ENCODE measurements at places on chromosomes 2 and 18. TPM values are rescaled to one million over a fixed set of nuclear protein-coding genes. Genes with fewer than 3 reads are reported as not detected.

- peak; percentile 39 for DNase-seq
- peaks cover 10% of the 10 kb centered on the region for H3K4me1 ChIP-seq
- H3K27me3 ChIP-seq, result no peaks in the 10 kb centered on the region
- H3K36me3 ChIP-seq, result peaks cover 3% of the 10 kb centered on the region
- H3K27ac ChIP-seq, result peak overlapping the region; percentile 29
Measured at GRCh38 chr2:69789772-69790600, 39.5 kb upstream of the GMCL1 start.

- H3K4me3 ChIP-seq, result peak overlapping the region; percentile 90
- peak overlapping the region; percentile 98 for H3K27ac ChIP-seq
- peak; percentile 73 for DNase-seq
- no peaks in the 10 kb centered on the region for H3K36me3 ChIP-seq
- peaks cover 8% of the 10 kb centered on the region for H3K4me1 ChIP-seq
Measured at GRCh38 chr18:75207310-75208154, 1.4 kb downstream of the PTGR3 start.

- no peaks in the 10 kb centered on the region for H3K36me3 ChIP-seq
- H3K4me1 ChIP-seq, result peaks cover 13% of the 10 kb centered on the region
- H3K27me3 ChIP-seq, result no peaks in the 10 kb centered on the region
Measured at GRCh38 chr18:46148810-46149209, 44.6 kb downstream of the HAUS1 start.

DNA sequence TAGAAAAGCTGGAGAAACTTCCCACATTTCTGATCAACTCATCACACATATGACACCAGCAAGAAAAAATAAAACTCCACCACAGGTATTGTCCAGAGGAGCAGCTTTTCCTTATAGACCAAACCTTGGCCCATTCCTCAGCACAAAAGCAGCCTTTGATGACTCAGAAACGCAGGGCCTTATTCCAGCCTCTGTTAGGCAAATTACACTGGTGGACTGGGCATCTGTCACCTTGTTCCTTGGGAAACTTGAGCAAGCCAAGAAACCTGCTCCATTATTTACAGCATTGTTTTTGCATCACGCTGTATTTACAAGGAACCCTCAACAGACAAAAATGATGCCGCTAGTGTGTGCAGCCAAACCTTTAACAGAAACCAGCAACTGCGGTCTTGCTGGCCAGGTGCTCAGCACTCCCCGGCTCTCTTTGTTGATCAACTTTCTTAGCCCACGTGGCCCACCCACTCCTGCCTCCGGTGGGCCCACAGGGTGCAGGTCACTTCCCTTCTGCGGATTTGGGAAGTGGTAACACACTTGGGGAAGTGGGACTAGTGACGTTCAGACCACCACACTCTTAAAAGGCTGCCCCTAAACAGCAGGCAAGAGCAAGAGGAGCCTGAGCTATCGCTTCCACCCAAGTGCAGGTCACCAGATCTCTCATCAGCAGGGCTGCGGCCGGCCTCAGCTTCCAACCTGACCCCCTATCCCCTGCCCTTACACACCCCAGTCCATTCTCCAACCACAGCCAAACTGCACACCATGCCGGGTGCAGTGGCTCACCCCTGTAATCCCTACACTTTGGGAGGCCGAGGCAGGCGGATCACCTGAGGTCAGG, 1.5 kb downstream of the AP1S3 start:
- no peak for DNase-seq
- H3K4me1 ChIP-seq, result peaks cover 3% of the 10 kb centered on the region
- no peak overlapping the region for H3K27ac ChIP-seq
- H3K27me3 ChIP-seq, result no peaks in the 10 kb centered on the region
- no peak overlapping the region for H3K4me3 ChIP-seq

DNA sequence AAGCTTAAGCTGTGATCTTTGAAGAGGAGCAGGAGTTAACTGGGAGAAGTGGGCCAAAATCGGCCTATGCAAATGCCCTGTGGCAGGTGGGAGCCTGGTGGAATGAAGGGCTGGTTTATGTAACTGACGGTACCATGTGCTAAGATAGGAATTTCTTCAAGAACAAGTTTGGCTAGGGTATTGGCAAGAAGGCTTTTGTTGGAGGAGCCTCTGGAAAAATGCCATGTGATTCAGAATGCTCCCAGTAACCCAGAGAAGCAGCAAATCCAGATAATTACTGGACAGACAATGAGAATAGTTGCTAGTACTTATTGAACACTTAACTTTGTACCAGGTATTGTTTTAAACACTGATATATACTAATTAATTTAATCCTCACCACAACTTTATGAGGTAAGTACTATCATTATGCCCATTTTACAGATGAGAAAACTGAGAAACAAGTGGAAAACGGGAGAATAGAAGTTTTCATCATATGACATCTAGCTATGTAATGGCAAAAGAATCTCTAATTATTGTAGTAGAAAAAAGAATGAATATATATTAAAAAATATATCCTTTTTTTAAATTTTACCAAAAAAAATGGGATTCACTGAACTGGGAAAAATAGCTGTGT, 9.1 kb upstream of the FAM124B start:
- H3K4me3 ChIP-seq, result no peak overlapping the region
- no peaks in the 10 kb centered on the region for H3K27me3 ChIP-seq
- H3K4me1 ChIP-seq, result peaks cover 1% of the 10 kb centered on the region
- H3K27ac ChIP-seq, result no peak overlapping the region

DNA sequence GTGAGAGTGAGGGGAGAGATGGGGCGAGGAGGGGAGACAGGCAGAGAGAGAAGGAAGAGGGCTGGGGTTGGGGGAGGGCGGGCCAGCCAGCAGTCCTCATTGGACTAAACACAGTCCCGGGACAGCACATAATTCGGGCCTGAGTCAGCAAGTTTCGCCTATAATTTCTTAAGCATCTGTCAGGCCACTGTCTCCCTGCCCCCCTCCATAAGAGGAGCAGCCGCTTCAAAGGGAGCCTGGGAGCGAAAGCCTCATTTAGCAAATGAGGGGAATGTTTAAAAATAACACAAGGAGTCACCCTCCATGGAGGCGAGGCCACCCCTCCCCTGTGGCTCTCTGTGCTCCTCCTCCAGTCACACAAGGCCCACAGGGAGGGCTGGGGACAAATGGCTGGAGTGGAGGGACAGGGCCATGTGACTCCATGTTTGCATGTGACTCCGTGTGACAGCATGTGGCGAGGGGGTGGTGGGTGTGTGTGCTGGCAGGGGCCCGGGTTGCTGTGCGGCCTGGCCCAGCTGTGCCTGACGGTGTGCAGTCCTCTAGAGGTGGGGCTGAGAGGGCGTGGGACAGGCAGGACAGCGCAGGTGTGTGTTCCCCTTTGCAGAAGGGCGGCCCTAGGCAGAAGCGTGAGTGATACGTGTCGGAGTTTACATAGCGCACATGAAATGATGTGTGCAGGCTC, 162.4 kb downstream of the CELF4 start:
- H3K27ac ChIP-seq, result peak overlapping the region; percentile 88
- no peaks in the 10 kb centered on the region for H3K27me3 ChIP-seq
- H3K36me3 ChIP-seq, result no peaks in the 10 kb centered on the region

GRCh38 chr2:1791685-1792435, 47.5 kb upstream of the PXDN start:
- DNase-seq, result peak; percentile 89
- no peaks in the 10 kb centered on the region for H3K36me3 ChIP-seq
- no peak overlapping the region for H3K4me3 ChIP-seq
- H3K4me1 ChIP-seq, result peaks cover 7% of the 10 kb centered on the region

DNA sequence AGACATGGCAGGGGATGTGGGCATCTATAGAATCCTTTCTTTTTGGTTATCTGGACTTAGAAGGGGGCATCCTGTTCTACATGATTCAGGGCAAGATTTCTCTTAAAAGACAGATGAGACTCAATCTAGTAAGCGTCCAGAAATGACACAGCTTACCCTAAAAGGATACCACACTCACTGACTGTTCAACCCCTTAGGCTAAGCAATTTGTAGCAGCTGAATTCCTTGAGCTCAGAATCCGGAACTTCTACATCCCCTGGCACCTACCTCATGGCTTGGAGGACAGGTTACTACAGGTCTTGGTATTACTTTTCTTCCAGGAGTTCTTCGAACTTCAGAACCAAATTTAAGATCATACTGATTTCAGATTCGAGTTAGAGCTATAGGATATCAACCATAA, 138.4 kb downstream of the LAMA3 start:
- H3K4me3 ChIP-seq, result no peak overlapping the region
- no peak for DNase-seq
- no peaks in the 10 kb centered on the region for H3K4me1 ChIP-seq

- no peaks in the 10 kb centered on the region for H3K4me1 ChIP-seq
- DNase-seq, result no peak
- peaks cover 4% of the 10 kb centered on the region for H3K27me3 ChIP-seq
- H3K36me3 ChIP-seq, result no peaks in the 10 kb centered on the region
- no peak overlapping the region for H3K27ac ChIP-seq
Measured at GRCh38 chr2:174529916-174530315, 43.1 kb upstream of the GPR155 start.

GRCh38 chr2:9897331-9897737, 54.1 kb downstream of the TAF1B start:
- H3K4me3 ChIP-seq, result no peak overlapping the region
- peak overlapping the region; percentile 70 for H3K27ac ChIP-seq
- H3K36me3 ChIP-seq, result no peaks in the 10 kb centered on the region
- DNase-seq, result peak; percentile 96

GRCh38 chr2:167381349-167381748, 493.1 kb downstream of the XIRP2 start:
- no peaks in the 10 kb centered on the region for H3K4me1 ChIP-seq
- H3K27me3 ChIP-seq, result no peaks in the 10 kb centered on the region

DNA sequence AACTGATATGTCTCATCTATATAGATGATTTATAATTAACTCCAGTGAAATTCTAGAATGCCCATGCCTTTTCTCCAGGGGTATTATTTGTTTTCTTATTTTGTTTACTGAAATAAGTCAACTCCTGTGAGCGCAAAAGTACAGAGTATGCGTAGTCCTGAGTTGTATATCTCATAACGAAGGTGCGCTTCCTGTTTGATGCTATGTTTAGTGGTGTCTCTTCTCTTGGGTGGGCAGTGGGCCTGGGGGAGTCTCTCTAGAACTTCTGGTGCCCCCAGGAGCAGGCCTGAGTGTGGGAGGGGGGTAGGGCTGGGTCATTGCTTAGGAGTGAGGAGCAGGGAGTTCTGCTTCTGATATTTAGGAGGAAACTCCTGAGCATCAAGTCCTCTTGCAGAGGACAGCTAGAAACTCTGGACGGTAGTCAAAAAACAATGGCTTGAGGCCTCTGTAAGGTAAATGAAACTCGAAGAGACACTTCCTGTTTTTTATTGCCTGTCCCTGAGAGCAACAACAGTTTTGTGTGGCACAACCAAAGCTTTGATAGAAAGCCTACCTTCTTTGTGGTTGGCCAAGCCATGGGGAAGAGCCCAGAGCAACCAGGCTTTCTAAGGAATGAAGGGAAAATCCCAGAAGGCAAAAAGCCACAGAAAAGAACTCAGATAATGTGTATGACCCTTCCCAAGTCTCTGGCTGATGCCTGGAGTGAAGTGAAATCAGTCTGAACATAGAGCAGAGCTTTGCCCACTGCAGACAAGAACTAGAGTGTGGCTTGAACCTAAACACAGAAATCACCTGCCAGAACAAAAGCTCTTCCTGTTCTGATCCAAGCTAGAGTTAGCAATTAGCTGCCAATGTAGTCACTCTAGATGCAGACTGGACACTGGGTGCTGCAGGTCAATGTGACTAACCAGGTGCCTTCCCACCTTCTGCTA, 8.5 kb upstream of the SP140L start:
- no peak for DNase-seq
- H3K36me3 ChIP-seq, result no peaks in the 10 kb centered on the region
- H3K4me1 ChIP-seq, result no peaks in the 10 kb centered on the region
- H3K27ac ChIP-seq, result no peak overlapping the region
- no peak overlapping the region for H3K4me3 ChIP-seq
- H3K27me3 ChIP-seq, result no peaks in the 10 kb centered on the region

DNA sequence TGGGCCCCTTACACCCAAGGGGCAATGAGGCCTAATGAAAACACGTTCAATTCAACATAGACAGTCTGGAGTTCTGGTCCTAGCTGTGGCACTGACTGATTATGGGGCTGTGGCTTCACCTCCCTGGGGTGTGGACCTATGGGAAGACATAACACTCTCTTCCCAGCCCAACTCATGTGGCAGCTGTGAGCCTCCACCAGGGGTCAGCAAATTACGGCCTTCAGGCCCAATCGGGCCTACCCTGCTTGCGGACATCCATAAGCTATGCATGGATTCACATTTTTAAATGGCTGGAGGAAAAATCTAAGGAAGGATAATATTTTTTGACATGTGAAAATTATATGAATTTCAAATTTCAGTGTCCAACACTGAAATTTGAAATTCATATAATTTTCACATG, 101.3 kb downstream of the LOXHD1 start:
- no peaks in the 10 kb centered on the region for H3K27me3 ChIP-seq
- H3K27ac ChIP-seq, result no peak overlapping the region
- no peaks in the 10 kb centered on the region for H3K4me1 ChIP-seq
- no peaks in the 10 kb centered on the region for H3K36me3 ChIP-seq
- DNase-seq, result peak; percentile 3
- no peak overlapping the region for H3K4me3 ChIP-seq

GRCh38 chr2:200852605-200853004, 11.9 kb downstream of the CLK1 start:
- H3K27ac ChIP-seq, result no peak overlapping the region
- no peak overlapping the region for H3K4me3 ChIP-seq
- no peak for DNase-seq
- no peaks in the 10 kb centered on the region for H3K4me1 ChIP-seq
- no peaks in the 10 kb centered on the region for H3K27me3 ChIP-seq

DNA sequence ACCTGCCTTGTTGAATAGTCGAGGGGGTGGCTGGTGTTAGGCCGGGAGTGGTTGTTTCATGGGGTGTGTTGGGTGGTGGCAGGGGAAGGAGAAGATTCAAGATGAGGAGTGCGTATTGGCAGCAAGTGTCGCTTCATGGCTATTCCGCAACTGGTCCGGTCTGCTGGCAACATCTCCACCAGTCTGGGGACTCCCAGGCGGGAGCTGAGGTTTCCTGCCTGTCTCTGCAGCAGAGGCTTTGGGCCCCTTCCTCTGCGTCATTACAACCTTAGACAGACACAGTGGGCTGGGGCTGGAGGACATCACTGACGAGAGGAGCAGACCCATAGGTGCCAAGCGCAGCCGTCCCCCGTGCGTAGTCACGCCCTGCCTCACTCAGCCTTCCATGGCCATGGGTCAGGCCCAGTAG, 64.0 kb upstream of the MCFD2 start:
- no peak overlapping the region for H3K4me3 ChIP-seq
- peaks cover 11% of the 10 kb centered on the region for H3K4me1 ChIP-seq
- H3K27me3 ChIP-seq, result no peaks in the 10 kb centered on the region
- no peak overlapping the region for H3K27ac ChIP-seq
- no peak for DNase-seq

The ARHGAP25 gene
- 0.36 TPM for total RNA-seq

The UBR3 gene
- 51.9 TPM for total RNA-seq

The MATN3 gene
- total RNA-seq, result 1.1 TPM

The ITGA4 gene
- 20.6 TPM for total RNA-seq

The CHST9 gene
- total RNA-seq, result not detected

The C2orf68 gene
- 6.8 TPM for total RNA-seq

The HOXD3 gene
- not detected for total RNA-seq

The DYNAP gene
- not detected for total RNA-seq

The VIT gene
- under 0.01 TPM for total RNA-seq

The CPO gene
- total RNA-seq, result not detected

The SLC39A6 gene
- 91.9 TPM for total RNA-seq

The PTPRN gene
- total RNA-seq, result 5.2 TPM

The CMPK2 gene
- total RNA-seq, result 0.28 TPM

The LTBP1 gene
- 326 TPM for total RNA-seq
